ENCODE measurements at places on chromosomes 7 and 10. TPM values are rescaled to one million over a fixed set of nuclear protein-coding genes. Genes with fewer than 3 reads are reported as not detected.

Gene CNPY1
- total RNA-seq, result not detected

Gene GDF2
- total RNA-seq, result not detected

DNA sequence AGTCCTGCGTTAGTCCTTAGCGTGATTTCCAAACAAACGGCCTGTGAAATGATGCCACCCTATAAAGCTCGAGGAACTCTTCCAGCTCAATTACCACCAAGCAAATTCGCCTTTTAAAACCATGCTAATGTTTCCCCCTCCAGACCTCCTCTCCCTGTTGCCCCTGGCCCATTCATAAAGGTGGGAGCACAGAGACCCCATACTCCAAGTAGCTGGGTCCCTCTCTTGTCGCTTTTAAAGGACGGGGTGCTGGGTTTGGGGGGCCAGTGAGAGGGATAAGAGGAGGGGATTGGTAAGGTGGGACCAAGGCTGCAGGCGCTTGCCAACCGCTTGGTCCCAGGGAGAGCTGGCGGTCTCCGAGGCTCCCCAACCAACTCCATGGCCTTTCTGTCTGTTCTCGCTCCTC, 1.2 kb downstream of the HMX2 start:
- DNase-seq, result no peak

DNA sequence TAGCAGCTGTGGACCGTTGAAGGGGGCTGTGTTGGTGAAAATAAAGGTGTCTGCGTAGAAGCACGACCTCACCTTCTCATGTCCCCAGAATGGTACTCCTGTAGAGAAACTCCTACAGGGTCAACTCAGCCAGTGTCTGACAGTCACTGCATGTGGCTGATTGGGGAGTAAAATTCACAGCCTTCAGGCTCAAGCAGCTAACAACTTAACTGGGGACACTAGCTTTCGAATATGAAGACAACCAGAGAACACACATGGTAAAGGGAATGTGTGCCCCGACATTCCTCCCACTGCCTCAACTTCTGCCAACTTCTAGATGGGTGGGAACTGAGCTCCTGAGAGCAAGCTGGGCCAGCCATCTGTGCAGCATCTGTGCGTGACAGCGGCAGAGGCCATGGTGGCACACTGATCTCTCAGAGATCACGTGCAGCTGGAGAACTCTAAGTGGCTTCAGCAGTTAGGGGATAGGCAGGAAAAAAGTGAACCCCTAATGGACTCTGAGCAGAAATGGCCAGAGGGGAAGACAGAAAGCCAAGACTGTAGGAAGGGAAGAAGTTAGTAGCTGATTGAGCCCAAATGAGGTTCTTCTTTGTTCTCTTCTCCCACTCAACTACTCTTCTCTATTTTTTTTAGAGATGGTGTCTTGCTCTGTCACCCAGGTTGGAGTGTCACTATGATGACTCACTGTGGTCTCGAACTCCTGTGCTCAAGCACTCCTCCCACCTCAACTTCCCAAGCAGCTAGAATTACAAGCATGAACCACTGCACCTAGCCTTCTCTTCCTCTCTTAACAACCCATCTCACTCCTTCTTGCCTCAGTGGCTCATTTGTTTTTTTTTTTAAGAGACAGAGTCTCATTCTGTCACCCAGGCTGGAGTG, 280.8 kb downstream of the ZEB1 start:
- DNase-seq, result no peak

DNA sequence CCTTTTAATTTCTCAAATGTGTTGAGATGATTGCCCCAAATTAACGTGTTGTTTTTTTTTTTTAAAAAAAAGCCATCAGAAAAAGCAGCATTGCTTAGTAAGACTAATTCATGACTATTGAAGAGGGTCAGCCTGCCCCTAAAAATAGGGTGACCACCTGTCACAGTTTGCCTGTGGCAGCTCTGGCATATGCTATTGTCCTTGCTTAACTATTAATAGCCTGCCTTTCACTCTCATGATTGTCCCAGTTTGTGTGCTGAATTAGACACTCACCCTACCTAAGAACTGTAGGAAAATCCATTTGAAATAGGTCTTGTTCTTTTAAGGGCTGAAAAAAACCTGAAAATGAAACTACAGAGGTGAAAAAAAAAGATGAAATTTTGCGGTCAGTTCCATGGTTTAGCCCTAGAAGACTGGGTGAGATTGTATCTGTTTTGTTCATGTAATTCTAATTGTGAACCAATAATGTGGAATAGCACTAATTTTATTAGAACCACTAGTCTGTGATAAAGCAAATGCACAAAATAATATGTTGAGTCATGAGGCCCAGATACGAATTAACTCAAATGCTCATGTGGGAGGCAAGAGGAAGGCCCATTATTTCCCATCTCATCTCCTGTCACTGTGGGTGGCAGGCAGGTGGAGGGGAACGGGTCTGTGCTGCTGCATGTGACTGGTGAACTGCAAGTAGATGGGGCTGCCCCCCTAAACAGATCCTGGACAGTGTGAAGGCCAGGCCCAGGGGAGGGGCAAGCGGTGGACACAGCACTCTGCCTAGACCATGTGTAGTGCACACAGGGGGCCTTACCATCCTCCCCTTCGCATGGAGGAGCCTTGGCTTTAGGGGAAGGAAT, 265.4 kb upstream of the NFE2L3 start:
- no peak for DNase-seq

GRCh38 chr7:100613412-100614175, 1.3 kb downstream of the MOSPD3 start:
- DNase-seq, result no peak

DNA sequence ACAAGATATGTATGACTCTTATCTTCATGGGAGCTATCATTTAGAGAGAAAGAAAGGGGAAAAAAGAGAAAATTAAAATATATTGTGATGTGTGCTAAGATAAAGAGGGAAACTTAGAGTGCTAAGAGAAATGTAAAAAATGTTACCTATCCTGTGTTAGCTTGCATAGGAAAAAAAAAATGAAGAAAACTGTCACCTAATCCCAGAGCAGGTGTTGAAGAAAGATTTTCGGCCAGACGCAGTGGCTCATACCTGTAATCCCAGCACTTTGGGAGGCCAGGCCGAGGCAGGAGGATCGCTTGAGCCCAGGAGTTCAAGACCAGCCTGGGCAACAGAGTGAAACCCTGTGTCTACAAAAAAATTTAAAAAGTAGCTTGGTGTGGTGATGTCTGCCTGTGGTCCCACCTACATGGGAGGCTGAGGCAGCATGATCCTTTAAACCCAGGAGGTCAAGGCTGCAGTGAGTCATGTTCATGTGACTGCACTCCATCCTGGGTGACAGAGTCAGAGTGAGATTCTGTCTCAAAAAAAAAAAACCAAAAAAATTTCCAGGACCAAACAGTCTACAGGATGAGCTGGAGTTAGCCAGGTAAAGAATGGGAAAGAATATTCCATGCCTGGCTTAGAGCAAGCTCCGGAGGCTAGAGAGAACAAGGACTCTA, 2.4 kb upstream of the MKLN1 start:
- DNase-seq, result no peak

- no peak for DNase-seq
Observed at GRCh38 chr7:113142385-113143119, 24.2 kb upstream of the SMIM30 start.

- DNase-seq, result no peak
Observed at GRCh38 chr7:130879191-130879590, 145.2 kb upstream of the KLF14 start.
